ENCODE measurements at places on chromosomes 5 and 9.
A peak's percentile ranks its signal among the peaks of the same experiment; 100 is the strongest.

DNA sequence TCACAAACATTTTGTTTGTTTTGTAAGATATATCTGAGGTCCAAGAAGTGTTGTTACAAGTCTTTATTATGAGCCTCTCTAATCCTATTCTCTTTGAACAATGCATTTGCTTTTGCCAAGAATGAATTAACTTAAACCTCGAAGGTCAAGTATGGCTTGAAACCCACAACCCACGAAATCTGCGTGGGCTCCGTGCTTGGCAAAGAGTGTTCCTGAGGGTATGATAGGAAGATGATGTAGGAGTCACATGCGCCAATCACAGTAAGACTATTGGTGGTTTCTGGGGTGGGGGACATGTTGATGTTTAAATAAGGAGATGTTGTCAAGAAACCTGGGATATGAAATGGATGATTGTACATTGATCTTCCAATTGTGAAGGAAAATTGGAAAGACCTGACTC is 330.8 kb upstream of the RFX3 start:
- DNase-seq: no peak

DNA sequence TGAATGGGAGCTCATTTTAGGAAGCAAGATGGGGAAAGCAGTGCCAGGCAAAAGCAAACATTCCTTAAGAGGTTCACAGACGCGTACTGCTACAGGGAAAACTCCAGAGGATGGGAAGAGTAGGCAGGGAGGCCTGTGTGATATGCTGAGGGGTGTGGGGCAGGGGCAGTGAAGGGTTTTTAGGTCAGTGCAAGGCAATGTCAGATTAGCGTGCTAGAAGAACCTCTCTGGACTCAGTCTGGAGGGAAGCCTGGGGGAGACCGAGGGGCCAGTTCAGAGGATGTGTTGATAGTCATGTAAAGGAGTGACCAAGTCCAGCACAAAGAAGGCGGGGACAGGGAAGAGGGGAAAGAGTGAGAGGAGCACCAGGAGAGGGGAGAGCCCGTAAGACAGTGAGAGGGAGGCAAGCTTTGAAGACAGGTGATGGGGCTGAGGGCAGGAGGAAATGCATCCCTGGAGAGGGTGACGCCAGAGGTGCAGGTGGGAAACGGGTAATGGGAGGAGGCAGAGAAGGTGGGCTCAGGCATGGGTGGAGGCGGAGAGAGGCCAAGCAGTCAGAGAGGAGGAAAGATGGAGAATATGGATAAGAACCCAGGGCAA is 134.5 kb downstream of the MTX3 start:
- no peak for DNase-seq

DNA sequence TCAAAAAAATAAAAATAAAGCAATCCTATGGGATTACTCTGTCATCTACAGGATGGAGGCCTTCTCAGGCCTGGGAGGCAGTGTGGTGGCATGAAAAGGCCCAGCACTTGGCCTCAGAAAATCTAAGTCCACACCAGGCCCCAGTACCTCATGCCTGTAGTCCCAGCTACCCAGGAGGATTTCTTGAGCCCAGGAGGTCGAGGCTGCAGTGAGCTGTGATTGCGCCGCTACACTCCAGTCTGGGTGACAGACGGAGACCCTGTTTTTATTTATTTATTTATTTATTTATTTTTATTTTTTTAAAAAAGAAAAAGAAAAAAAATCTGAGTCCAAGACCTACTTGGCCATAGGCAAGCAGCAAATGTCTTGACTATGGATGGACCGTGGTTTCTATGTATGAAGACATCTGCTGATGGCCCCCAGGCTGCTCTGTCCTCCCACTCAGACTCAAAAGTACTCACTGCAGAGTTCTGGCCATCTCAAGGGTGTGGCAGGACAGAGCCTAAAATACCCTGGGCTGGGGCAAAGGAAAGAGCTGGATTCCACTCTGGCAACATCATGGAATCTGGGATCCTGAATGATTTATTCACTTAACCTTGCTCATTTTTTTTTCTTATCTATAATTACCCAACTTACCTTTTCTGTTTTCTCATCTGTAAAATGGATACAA is 55.0 kb downstream of the ARHGEF37 start:
- DNase-seq: no peak

DNA sequence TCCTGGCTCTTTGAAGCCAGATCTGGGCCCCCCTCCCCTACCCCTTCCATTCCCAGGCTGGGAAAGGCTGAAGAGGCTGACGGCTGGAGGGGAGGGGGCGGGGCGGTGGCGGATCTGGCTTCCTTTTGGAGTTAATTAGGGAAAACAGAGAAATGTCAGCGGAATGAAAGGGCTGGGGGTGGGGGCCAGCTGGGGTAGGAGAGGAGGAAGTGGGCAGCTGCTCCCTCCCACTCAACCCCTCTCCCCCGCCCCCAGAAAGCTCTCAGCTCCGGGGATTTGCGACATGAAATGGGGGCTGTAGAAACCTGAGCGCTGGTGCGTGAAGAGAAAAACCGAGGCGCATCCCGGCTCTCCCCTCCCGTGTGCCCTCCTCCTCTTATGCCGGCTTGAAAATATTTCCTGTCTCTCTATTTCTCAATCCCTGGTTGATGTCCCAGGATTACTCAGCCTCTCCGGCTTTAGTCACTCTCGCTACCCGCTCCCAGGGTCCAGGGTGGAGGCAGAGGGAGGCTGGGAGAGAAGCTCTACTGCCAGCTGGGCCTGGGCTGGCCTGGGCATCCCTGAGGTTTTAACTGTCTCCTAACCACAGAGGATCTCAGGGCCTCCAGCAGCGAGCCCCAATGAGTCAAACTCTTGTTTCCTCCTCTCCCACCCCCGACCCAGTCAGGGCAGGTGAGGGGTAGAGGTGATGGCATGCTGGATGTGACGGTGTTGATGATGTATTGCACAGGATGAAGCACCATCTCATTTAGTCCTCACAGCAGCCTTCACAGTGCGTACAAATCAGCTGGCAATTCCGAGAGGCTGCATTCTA is 20.1 kb downstream of the PCDHGC5 start:
- no peak for DNase-seq

DNA sequence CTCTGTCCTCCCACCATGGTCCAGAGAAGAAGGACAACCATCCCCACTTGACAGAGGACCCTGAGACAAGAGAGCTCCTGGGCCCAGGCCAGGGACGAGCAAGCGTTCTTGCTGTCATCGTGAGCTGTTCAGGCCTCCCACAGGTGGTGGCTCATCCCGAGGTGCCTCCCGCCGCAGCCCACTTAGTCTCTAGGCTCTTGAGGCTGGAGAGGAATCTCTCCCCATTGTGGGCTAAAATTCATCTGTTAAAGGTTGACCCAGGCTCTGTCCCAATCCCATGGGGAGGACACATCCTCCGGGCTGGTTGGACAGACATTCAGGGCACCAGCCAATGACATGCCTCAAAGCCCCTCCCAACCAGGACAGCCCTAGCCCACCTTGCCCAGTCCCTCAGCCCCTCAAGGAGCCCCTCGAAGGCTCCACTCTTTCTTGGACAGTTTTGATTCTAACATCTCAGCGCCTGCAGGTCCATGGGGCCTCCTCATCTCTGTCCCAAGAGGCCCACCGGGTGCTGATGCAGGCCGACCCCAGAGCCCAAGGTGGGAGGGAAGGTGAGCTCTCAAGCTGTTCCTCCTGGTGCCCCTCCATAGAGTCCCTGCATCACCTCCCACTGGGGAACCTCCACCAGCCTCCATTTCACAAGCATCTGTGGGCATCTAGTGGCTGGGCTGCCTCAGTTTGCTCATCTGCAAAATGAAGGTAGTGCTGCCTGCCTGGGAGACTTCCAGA is 52.9 kb downstream of the BARX1 start:
- DNase-seq: no peak

DNA sequence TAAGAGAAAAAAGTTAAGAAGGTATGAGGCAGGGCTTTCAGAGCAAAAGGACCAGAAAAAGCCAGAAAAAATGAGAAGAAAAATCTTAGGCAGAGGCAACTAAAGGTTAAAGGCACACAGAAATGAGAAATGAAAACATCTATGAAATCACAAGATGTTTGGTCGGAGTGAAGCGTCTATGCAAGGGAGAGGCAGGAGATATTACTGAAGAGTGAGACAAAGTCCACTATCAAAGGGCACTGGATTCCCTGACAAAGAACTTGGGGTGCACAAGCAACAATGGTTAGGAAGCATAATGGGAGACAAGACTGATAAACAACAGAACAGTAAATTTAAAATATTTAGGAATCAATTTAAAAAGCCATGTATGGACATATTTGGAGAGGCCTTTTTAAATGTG is 16.9 kb downstream of the PANK3 start:
- DNase-seq: no peak

- no peak for DNase-seq
Measured at GRCh38 chr5:18749763-18750162, 1115.5 kb downstream of the TAF11L14 start.

DNA sequence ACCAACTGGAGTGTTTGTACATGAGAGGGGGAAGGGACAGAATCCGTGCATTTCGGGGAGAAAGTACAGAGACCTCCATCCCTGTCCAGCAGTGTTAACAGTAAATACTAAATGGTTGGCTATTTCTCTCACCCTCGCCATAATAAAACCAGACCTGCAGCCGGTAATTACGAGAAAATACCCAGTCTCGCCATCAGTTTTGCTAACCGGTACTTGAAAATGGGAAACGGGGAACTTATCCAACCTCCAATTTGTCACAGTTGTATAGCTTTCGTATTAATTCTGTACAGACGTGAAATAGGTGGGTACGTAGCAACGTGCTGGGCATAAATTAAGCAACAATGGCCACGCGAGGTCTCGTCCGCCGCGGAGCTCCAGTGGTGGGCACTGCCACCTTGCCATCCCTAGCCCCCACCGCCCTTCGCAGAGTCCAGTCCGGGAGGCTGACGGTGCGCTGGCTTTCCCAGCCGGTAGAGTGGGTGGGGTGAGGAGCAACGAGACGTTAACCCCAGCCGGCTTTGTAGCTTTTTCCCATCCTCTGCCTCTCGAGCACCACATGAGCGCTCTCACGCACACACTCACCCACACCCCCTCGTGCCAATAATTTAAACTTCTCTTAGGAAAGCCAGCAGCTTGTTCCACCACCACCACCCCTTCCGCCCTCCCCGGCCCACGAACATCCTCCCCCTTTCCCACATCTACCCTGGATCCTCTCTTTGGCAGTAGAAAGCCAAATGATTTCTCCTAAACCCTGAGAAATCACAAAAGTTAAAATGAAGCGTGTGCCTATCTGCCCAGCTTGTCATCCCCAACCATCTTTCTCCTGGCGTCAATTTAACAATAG is 1.8 kb downstream of the ELAVL2 start:
- no peak for DNase-seq

- DNase-seq: no peak
Measured at GRCh38 chr9:125992557-125992956, 245.4 kb downstream of the PBX3 start.

- DNase-seq: no peak
Measured at GRCh38 chr9:23215688-23216087, 610.4 kb downstream of the ELAVL2 start.

GRCh38 chr5:15386122-15386521 is 113.9 kb upstream of the FBXL7 start:
- DNase-seq: no peak

GRCh38 chr5:20157089-20157488 is 169.1 kb upstream of the CDH18 start:
- DNase-seq: no peak

- no peak for DNase-seq
Measured at GRCh38 chr9:10204276-10204675, 408.5 kb downstream of the PTPRD start.

DNA sequence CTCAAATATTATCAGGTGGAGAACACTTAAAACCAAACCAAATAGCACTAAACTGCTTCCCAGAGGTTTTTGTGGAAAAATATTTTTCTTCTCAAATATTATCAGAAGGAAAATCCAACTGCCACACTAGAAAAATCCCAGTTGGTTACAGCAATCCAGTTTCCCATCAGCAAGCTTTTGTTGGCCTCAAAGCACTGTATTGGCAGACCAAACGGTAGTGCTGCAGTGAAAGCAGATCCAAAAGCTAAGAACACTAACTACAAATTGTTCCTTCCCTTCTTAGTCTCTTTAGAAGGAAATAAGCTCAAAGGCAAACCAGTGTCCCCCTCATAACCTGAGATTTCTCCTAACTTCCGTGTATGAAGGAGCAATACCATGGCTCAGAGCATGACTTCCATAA is 105.3 kb downstream of the TRIM36 start:
- no peak for DNase-seq

DNA sequence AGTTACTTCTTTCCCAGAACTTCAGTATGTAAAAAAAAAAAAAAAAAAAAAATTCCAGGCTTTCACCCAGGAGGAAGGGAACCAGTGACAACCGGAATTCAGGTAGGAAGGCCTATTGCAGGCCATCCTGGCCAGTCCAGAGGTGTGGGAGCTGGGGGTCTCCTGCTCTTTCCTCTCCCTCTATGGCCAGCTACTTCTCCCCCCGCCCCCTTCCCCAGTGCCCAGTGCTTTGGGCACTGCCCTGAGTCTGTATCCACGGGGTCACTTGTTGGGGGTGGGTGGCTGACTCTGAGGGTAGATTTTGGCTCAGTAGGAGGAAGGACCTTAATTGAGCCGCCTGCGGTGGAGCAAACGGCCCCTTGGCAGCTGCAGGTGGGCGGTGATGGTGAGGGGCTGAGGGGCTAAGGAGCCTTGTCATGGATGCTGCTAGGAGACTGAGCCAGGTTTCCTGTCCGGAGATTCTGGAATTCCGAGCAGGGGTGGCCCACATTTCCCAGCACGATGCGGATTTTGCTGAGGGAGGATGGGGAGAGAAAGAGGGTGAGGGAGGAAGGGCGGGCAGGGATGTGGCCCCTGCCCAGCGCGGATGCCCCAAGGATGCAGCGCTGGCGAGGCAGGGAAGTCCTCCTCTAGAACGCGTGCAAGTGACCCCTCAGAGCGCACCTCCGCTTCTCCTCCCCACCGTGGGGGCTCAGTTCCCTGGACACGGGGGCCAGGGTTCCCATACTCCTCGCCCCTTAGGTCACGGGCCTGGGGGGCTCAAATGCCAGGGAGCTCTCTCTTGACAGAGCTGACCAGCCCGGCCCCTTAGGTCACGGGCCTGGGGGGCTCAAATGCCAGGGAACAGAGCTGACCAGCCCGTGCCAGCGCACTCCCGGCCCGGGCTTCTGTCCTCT is 1.2 kb upstream of the PHF2 start:
- no peak for DNase-seq

DNA sequence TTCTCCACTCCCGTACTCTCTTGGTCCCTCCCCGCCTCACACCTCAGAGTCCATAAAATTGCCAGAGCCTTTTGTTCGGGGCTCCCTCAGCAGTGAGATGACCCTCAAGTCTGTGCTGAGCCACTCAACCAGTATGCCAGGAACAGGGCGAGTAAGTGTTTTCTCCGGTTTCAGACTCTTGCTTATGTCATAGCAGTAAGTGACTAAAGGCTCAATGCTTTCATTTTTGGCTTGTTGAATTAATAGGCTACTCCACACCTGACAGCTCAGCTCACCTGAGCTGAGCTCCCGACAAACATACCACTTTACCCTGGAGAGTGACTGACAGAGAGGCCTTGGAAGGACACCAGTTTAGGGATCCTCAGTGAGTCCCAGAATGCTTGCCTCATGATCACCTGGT is 30.5 kb downstream of the PCSK1 start:
- DNase-seq: no peak

GRCh38 chr5:132225165-132226032 is 2.3 kb downstream of the P4HA2 start:
- DNase-seq: peak; percentile 11

GRCh38 chr5:134086943-134087305 is 27.6 kb upstream of the TCF7 start:
- peak; percentile 80 for DNase-seq

GRCh38 chr9:72661401-72662135 is 140.2 kb downstream of the TMC1 start:
- DNase-seq: no peak

GRCh38 chr9:1443450-1443849 is 393.3 kb downstream of the DMRT2 start:
- no peak for DNase-seq

GRCh38 chr5:4348919-4349318 is 753.3 kb downstream of the IRX1 start:
- no peak for DNase-seq

Measured in activated naive CD4-positive, alpha-beta T cell treated with Interleukin-2 at 50 U/mL for 16 hours (primary cell).